Brain microvascular endothelial cell (primary cell): ENCODE measurements at places on chromosomes 3 and 15.

- DNase-seq = peak; percentile 50
Observed at GRCh38 chr3:113287111-113287802, 75.9 kb downstream of the BOC start.

- peak; percentile 46 for DNase-seq
Observed at GRCh38 chr15:57866149-57866736, 159.7 kb downstream of the POLR2M start.

- no peak for DNase-seq
Observed at GRCh38 chr15:62472616-62473299, 307.7 kb upstream of the C2CD4B start.

DNA sequence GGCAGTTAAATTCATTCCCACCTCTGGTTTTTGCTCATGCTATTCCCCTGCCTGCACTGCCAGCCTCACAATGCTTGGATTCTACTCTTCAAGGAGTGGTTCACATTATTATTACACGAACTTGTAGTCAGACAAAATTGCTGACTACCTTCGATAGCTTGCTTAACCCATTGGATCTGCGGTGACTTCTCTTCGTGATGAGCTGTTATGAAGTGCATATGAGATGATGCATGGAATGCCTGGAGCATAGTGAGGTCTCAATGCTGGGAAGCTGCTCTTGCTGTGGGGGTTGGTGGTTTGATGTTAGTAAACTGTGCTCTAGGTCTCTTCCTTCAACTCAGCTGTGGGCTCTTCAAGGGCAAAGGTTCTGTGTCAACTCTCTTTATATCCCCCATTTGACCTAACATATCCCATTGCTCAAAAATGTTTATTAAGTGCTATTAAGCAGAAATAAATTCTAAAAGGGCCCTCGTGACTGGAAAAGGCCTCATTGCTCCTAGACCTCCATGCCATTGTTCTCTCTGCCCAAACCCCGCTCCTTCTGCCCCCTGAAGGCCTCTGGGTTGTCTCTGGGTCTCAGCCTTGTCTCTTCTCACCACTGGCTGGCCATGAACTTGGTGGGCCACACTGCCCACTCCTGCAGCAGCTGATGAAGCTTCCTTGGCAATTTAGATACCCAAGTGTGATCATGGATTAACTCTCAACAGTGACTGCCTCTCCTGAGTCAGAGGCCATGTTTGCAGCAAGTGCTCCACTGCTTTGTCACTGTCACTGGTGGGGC, 4.5 kb upstream of the SLCO2A1 start:
- DNase-seq = no peak

DNA sequence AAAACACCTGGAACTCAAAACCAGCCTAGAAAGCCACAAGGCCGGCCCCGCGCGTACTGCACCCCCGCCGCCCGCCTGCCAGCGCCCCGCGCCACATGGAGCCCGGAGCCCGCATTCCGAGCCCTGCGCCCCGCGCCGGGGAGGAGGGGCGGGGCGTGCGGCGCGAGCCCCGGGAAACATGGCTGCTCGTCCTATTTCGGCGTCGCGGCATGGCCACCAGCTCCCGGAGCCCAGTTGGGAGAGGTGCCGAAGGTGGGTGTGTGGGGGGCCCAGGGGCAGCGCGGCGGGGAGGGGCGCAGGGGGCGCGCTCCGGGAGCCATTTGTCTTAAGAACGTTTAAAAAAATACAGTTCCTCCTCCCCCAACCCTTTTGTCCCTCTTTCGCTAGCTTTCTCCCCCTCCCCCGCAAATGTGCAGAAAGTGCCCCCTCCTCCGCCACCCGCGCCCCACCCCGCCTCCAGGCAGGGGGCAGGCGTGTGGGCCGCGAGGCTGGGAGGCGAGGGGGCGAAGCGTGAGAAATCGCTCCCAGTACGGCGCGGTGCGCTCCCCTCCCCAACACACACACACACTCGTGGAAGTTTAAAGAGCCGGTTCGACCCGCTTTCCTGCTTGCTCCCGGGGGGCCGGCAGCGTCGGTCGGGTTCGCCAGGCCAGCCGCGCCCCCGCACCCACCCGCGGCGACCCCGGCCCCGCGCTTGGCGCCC, 2.5 kb downstream of the ANP32A start:
- peak; percentile 42 for DNase-seq

GRCh38 chr15:38257676-38258075, 5.0 kb downstream of the SPRED1 start:
- DNase-seq = no peak

- no peak for DNase-seq
Observed at GRCh38 chr3:51962854-51963530, 4.3 kb downstream of the PCBP4 start.

DNA sequence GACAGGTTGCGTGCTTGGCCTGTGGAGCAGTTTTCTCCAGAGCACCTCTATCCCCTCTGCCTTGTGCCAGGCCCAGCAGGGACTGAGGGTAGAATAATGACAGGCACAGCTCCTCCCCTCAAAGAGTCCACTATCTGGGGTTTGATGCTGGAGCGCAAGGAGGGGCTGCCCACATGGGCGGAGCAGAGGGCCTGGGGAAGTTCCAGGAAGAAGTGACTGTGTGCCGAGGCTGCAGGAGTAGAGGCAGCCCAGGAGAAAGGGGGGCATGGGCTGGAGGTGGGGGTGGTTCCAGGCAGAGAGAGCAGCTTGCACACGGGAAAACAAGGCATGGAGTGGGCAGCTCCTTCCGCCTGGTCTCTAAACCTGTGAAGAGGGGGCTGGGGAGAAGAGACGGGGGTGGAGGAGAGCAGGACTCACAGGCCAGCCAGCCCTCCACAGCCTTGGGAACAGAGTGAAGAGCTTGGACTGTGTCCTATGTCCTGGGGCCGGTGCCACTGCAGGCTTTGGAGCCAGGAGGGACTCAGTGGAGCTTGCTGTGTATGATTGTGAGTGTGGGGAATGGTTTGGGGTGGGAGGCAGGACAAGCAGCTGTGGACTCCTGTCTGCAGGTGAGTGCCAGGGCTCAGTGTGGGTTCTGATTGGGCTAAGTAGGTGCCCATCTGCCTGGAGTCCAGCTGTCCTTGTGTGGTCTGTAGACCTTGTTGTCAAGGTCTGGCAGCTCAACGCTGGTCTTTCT, 48.1 kb downstream of the APBA2 start:
- DNase-seq = no peak

GRCh38 chr3:72043204-72044133, 258.5 kb upstream of the PROK2 start:
- no peak for DNase-seq

DNA sequence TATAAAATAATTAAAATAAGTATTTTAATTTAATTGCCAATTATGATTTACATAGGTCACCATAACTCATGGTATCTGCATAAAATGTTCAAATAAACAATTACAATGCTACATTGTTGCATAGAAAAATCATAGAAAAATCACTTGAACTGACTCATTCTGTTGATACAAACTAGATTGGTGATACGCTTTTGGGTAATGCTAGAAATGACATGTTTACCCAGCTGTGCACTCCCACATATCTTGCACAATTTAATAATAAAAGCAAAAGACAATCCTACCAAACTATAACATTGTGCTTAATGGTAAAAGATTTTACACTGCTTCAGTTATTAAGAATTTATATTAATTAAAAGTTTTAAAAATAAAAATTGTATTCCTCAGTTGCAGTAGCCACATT, 45.8 kb upstream of the FBXL22 start:
- peak; percentile 32 for DNase-seq

DNA sequence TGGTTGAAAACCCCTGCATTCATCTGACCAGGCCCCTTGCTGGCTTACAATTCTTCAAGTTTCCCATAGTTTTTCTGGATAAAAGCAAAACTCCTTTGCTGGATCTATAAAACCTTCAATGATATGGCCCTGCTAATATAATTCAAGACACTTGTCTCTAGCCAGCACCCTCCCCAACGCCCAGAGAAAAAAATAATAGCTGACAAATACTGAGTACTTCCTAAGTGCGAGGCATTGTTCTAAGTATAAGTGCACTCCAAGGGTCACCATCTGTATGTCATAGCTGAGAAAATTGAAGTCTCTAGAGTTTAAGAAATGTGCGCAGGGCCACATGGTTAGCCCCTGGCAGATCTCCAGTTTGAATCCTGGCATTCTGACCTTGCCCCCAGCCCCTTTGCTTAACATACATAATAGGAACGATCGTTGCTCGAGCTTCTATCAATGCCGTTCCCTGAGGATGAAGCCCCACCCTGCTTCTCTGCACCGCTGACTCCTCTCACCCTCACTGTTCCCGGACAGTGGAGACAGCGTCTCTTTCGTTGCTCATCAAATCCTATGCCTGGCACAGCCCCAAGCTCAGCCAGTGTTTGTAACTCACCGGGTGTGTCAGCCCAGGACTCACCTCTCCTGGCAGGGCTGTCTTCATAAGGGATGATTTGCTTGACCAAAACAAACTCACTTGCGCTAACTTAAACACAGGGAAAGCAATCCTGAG, 377.1 kb upstream of the PROK2 start:
- no peak for DNase-seq

DNA sequence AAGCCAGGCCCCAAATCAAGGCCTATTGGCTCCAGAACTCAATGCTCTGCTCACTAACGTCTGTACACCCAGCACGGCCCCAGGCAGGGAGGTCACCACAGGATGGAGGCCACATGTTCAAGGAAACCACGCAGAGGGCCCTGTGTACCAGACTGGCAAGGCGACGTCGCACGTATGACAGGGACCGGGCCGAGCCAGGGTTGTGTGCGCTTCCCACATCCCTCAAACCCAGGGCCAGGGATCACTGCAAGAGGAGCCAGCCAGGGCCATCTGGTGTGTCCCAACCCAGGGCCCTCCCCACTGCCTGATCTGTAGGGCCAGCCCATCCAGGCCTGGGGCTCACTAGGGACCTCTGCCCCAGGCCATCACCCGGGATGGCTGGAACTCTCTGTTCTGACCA, 62.0 kb downstream of the ZNF445 start:
- no peak for DNase-seq

- no peak for DNase-seq
Observed at GRCh38 chr3:38111201-38111600, 25.7 kb downstream of the ACAA1 start.

- DNase-seq = no peak
Observed at GRCh38 chr15:63111481-63111880, 10.2 kb upstream of the LACTB start.
